KBM-7 (cell line): ENCODE measurements at places on chromosomes 6 and 20.

DNA sequence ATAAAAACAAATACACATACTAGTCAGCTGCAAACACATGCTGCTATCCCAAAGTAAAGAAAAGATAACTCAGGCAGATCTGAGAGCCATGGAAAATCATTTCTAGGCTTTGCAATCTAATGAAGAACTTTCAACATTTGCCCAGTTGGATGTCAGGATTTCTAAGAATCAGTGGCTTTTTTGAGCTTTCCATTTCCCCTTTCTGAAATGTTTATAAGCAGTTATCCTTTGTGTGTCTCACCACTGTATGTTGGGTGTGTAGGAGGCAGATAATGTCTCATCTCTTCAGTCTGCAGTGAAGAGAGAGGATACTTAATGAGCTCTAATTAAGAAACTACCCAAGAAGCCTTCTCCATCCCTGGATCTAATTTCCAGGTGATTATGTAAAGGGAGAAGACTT lies 43.6 kb downstream of the RGS17 start:
- peak; percentile 50 for DNase-seq

DNA sequence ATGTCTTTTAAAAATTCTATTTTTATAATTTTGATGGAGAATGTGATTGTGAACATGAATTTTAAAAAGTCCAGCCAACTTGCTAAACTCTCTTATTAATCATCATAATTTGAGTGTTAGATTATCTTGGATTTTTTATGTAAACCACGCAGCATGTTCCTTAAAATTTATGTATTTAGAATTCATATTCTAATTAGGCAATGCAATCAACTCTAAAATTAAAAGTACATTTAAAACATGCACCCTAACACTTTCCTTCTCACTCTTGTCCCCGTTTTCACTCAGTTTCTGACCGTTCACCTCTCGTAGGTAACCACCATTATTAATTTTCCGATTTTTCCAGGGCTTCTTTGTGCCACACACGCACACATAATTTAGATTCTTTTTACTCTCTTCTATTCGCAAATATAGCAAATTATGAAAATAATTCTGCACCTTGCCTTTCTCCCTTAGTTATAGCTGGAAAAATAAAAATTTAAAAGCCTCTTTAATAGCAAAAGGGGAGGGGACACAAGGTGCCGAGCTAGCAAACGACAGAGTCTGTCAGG lies 329 bp upstream of the ZKSCAN3 start:
- DNase-seq = no peak

DNA sequence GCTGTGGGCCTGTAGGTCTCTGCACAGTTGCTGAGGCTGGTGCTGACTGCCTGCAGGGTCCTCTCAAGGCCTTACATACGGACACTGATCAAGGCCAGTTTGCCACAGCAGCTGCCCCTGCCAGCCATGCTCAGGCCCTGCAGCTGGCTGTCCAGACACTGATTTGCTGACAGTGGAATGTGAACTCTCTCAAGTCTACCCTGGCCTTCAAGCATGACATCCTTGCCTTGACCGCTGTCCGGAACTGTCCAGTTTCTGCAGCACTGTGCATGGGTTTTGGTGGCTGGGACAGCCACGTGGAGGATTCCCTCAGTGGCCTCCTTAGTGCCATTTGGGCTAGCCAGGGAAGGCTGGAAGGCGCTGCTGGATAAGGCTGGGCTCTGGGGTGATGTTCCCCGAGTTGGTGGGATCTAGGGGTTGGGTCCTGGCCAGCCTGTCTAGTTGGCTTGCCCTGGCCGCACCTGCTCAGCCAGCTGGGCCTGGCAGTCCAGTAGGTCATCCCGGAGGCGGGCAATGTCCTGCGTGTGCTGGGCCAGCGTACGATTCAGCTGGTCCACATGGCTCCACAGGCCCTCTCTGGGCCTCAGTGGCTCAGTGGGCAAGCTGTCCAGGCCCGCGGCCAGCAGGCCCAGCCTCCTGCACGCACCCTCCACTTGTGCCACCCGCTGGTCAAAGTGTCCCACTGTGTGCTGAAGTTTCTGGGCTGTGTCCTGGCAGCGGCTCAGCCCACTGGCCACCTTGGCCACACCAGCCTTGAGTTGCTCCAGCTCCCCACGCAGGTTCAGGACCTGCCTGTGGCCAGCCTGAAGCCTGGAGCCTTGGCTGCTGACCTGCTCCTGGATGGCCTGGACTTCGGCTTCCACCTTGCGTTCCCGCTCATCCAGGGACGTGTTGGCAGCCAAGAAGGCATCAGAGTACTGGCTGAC lies 5.5 kb downstream of the EMILIN3 start:
- DNase-seq = no peak

- DNase-seq = peak; percentile 79
These were observed 33.9 kb downstream of the SLC17A4 start for GRCh38 chr6:25788305-25788922.

DNA sequence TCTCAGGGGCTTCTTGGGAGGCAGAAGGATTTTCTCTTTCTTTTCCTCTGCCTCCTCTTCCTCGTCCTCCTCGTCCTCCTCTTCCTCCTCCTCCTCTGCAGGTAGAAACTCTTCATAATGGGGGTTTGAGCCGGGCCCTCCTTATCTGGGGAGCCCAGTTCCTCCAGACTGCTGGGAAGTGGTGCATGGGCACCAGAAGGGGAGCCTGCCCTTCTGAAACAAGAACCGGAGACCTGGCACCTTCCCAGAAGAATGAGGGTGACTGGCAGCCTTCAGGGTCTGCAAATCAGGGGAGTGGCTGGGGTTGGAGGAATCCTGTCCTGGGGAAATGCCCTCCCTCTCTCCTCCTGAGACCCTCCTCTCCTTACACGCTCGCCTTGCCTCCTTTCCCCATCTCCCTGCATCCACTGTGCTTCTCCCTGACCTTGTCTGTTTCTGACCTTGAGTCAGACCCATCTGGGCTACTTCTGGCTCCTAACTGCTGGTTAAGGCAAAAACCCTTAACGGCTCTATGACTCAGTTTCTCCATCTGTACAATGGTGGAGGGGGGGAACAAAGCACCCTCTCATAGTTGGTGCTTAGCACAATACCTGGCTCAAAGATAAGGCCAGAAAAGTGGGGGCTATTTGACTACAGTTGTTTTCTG lies 1.7 kb downstream of the TULP1 start:
- no peak for DNase-seq

GRCh38 chr6:38305995-38306681 lies 333.6 kb downstream of the BTBD9 start:
- DNase-seq = no peak

DNA sequence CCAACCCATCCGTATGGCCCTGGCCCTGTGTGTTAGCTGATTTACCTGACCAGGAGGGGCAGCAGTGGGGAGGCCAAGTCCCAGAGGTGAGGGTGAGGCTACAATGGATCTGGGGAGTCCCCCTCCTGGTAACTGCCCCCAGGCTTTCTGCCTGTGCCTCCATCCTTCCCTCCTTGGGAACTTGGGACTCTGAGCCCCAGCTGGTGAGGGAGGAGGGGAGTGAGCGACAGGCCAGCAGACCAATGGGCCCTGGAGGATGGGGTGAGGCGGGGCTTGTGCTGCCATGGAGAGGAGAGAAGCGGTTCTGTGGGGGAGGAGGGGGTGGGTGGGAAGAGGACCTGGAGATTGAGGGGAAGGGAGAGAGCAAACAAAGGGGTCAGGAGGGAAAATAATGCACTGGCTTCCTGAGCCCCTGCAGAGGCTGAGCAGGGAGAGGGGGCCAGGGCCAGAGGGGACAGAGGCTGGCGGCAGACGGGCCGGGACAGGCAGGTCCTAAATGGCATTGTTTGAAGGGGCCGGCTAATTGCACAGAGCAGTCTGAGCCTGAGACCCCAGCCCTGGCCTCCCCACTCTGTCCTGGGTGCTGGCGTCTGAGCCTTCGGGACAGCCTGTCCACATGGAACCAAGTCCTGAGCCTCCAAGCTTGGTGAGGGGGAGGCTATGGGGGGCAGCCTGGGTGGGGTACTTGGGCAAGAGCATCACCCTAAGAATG lies 17.5 kb downstream of the DNMT3B start:
- no peak for DNase-seq

DNA sequence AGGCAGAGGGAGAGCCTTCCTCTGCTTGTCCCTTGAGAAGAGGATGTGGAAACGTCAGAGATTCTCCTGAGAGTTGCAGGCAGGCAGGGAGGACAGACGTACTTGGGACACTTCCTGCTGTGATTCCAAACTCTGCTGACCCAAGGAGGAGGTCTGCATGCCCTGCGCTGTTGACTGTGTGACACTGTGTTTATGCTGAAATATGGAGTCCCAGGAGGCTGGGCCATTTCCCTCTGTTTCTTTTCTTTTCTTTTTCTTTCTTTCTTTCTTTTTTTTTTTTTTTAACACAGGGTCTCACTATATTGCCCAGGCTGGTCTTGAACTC lies 63.5 kb upstream of the BHLHE23 start:
- DNase-seq = no peak

GRCh38 chr6:3157131-3157933 lies at the start of gene TUBB2A:
TUBB2A (minus strand) TSS chr6:3157544; CDS start chr6:3157463, 81 bp downstream.
- DNase-seq = peak; percentile 75

- DNase-seq = no peak
These were observed 24.2 kb downstream of the AKAP12 start for GRCh38 chr6:151263967-151264366.

DNA sequence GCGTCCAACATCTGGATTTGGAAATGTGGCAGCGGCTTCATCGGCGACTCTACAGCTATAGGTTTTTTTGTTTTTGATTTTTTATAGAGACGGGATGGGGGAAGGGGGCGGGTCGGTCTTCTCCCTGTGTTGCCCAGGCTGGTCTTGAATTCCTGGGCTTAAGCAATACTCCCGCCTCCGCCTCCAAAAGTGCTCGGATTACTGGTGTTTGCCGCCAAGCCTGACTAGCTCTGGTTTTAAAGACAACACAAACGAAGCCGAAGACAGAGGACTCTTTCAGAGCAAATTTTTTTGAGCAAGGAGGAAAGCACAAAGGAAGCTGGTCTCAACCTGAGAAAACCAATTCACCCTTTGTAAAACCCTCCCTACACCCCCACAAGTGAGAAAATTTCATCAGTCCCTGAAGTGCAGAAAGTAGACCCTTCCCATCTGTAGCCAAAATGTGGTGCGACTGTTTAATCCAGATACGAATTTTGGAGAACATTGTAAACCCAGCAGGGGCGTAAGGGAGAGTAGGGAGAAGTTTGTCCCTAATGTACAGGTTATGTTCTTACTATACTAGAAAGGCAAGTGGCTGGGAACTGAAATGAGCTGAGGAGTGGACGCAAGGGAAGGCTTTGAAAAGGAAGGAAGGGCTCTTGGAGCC lies 185.9 kb downstream of the TRIM27 start:
- no peak for DNase-seq

DNA sequence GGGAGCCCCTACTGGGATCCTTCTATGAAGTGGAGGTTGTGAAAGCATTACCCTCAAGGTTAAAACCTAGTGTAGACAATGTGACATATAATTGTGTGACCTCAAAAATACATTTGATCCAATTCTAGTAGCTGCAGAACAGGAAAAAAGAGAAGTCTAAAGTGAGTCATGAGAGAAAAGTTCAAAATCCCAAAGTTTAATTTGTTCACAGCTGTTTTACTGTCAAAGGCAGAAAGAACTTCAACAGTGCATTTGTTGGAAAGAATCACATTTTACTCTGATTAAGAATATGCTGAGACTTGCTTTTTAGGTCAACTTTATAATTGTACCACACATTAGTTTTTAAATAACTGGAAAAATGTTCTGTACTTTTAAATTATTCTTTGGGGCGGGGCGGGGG lies 1027.4 kb upstream of the FLRT3 start:
- DNase-seq = no peak

DNA sequence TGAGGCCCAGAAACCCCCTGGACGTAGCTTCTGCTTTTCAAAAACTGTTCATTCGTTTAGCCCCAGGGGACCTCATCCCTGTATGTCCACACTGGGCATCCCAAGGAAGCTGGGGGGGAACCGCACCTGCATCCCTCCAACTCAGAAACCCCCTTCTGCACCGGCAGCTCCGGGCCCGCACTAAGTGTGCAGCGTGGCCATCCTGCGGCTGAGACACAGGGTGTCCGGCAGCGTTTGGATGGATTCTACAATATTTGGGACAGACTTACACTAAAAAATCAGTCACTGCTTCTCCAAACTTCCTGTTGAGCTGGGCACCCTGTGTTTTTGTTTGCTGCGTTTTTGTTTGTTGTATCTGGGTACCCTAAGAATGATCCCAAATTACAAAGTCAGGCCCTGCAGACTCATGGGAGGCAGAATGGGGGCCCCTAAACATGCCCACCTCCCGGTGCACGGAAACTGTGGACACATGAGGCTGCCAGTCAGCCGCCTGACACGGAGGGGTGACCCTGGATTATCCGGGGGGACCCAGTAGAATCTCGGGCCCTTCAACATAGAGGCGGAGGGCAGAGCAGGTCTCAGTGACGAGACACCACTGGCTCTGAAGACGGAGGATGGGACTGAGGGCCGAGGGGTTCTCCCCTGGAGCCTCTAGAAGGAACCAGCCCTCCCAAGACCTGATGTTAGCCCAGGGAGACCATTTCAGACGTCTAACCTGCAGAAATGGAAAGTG lies 88.2 kb upstream of the BHLHE23 start:
- DNase-seq = no peak

- DNase-seq = no peak
These were observed 107.0 kb downstream of the JARID2 start for GRCh38 chr6:15352845-15353244.

DNA sequence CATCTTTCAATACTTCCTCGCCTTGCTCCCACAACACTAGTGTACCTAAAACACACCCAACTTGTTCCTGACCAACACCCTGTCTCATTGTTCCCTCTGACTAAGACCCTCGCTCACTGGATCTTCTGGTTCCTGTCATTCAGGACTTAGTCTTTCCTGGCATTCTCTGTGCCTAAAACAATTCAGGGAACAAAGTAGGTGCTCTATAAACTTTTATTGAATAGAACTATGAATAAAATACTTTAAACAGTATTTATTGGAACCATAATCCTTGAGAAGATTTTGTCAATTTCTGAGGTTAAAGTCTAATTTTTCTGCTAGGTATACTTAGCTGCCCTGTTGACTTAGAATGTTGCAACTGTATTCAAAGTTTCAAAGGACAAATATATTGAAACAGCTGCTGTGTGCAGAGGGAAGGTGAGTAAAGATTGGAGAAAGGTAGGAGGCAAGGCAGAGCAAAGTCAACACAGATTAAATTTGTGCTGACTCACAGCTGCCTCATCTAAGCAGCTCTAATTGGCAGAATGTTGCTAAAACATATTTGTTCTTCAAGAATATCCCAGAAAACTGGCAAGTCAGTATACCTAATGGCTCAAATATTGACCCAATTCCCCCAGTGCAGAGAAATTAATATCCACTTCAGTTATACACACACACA lies 37.6 kb downstream of the GSTA2 start:
- no peak for DNase-seq

GRCh38 chr6:118500130-118501015 lies 47.7 kb upstream of the PLN start:
- DNase-seq = no peak

- DNase-seq = no peak
These were observed 114.8 kb downstream of the TBXT start for GRCh38 chr6:166052837-166053236.

GRCh38 chr6:2222275-2222842 lies 23.0 kb downstream of the GMDS start:
- DNase-seq = no peak

DNA sequence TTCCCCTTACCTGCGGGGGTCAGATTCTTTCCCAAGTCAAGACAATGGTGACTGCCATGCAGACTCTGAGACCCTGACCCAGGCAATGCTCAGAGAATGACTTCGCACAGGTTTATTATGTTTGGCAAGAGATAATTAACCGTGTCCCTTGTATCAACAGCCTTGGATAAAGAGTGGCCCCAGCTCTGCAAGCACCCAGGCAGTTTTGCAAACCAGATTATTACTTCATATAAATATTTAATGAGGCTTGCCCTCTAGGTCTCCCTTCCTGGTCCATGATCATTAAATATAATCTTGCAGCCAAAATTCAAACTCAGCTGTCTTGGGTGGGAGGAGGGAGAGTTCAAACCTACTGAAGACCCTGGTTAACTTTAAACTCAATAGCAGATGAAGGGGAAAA lies 156.5 kb downstream of the ANKRD60 start:
- no peak for DNase-seq
